ENCODE measurements at places on chromosomes 12 and 14. TPM values are rescaled to one million over a fixed set of nuclear protein-coding genes. Genes with fewer than 3 reads are reported as not detected.
A peak's percentile ranks its signal among the peaks of the same experiment; 100 is the strongest.

DNA sequence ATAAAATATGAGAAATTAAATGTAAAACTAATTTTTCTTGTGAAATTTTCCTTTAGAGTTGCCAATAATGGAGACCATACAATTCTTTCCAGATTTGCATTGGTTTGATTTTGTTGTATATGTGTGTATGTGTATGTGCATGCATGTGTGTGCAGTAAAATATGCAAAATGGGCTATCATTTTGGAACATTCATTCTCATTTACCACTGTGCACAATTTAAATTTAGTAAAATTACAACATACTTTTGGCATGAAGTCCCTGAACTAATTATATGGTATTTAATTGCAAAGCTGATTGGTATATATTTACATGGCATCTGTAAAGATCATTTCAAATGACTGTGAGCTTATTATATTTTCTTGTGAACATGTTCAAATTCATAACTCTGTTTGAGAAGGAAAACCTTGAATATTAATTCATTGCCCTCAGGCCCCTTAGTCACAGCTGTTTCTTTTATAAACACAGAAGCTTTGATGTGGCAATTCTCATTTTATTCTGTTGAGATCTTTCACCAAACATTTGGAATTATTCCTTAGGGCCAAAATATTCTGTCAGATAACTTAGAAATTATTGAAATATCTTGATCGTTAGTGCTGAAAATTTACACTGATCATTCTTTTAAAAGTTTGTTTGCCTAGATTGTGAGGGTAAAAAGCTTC, 17.6 kb downstream of the KERA start:
- H3K4me3 ChIP-seq = no peak overlapping the region
- no peaks in the 10 kb centered on the region for H3K27me3 ChIP-seq
- no peaks in the 10 kb centered on the region for H3K4me1 ChIP-seq
- H3K36me3 ChIP-seq = no peaks in the 10 kb centered on the region
- peak; percentile 47 for DNase-seq

DNA sequence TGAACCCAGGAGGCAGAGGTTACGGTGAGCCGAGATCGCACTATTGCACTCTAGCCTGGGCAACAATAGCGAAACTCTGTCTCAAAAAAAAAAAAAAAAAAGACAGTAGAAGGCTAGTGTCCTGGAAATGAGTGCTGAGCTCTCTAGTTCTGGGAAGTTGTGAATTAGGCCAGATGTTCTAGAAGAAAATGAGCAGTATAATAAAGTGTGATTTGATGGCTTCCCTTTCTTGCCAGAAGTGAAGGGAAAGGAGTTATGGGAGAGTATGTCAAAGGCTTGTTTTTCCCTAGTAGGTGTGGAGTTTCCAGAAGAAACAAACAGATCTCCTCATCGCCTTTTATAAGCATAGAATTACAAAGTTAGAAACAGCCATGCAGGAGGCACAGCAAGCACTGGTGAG, 20.5 kb downstream of the RNF212B start:
- H3K27me3 ChIP-seq = peaks cover 14% of the 10 kb centered on the region
- no peaks in the 10 kb centered on the region for H3K4me1 ChIP-seq
- DNase-seq = no peak
- H3K36me3 ChIP-seq = no peaks in the 10 kb centered on the region

- DNase-seq = peak; percentile 78
- no peak overlapping the region for H3K27ac ChIP-seq
- peaks cover 3% of the 10 kb centered on the region for H3K4me1 ChIP-seq
- H3K4me3 ChIP-seq = no peak overlapping the region
- H3K27me3 ChIP-seq = no peaks in the 10 kb centered on the region
Measured at GRCh38 chr14:102998393-102998792, 59.0 kb downstream of the CDC42BPB start.

DNA sequence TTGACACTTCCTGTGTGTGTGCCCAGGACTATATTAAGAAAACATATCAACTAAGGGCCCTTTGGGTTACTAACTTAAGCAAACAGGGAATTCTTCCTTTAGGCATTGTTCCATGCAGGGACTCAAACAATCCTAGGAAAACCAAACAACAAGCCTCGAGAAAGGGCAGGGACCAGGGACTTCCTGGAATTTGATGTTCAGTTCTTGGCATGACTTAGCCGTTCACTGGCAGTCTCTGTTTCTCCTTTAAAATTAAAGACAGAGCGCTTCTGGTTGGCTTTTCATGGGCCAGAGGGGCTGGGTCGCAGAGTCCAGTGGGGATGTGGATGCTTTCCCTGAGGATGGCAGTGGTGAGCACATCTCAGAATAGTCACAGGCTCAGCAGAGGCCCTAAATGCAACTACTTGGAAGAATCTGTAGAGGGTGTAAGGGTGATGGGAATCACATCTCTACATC, 35.2 kb downstream of the RNFT2 start:
- H3K4me1 ChIP-seq = no peaks in the 10 kb centered on the region
- no peak for DNase-seq
- H3K4me3 ChIP-seq = no peak overlapping the region
- H3K27ac ChIP-seq = no peak overlapping the region
- H3K27me3 ChIP-seq = no peaks in the 10 kb centered on the region

DNA sequence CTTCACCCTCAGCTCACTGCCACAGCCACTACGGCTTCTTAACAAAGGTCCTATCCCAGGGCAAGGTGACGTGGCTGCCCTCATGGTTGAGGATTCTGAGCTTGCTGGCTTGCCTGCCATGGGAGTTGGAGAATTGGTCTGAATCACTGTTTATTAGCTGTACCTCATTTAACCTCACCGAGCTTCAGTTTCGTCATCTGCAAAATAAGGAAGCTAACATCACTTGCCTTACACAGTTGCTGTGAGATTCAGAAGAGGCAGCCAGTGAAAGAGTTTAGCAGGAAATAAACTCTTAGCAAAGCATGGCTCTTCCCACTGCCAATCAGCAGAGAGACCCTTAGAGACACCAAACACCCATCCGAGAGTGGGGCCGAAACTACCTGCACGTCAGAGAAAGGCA, 90.1 kb upstream of the KCNA1 start:
- no peaks in the 10 kb centered on the region for H3K36me3 ChIP-seq
- H3K27ac ChIP-seq = no peak overlapping the region
- H3K27me3 ChIP-seq = peaks cover 4% of the 10 kb centered on the region
- H3K4me1 ChIP-seq = no peaks in the 10 kb centered on the region

DNA sequence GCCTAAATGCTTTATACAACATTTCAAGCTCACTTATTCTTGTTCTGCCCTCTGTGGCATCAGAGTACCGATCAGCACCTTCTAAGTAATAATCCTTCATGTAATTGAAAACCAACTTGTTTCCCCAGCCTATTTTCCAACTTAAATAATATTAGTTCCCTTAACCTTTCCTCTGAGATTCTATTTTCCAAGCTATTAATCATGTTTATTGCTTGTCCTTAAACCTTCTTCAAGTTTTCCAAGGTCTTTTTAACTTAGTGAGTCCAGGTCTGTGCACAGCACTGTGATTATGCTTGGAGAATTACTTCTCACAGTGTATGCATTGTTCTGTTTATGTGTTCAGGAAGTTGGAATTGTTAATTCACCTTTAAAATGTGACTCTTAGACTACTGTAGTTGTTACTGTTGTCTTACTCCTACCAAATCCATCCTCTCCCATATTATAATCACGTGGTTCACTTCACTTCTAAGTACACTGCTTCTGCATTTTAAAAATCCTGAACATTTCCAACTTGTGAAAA, 1039.3 kb upstream of the FOXG1 start:
- no peak overlapping the region for H3K27ac ChIP-seq
- no peaks in the 10 kb centered on the region for H3K27me3 ChIP-seq
- DNase-seq = no peak
- no peaks in the 10 kb centered on the region for H3K36me3 ChIP-seq

GRCh38 chr12:8036346-8036745, 3.8 kb downstream of the FOXJ2 start:
- no peaks in the 10 kb centered on the region for H3K27me3 ChIP-seq
- H3K4me1 ChIP-seq = peaks cover 24% of the 10 kb centered on the region
- H3K27ac ChIP-seq = no peak overlapping the region
- H3K4me3 ChIP-seq = no peak overlapping the region
- DNase-seq = no peak

DNA sequence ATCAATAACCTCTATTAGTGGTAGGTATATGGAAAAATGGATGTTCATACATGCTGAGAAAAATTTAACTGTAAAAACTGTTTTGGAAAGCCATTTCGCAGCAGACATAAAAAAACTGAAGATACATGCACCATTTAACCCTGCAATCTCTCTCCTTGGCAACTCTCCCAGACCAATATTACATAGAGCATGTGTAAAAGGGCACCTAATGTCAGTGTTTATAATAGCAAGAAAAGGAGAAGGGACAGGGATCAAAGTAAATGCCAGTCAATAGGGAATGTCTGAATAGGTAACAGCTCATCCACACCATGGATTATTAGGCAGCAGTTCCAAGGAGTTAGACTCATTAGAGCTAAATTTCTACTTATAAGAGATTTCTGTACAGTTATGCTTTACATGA, 77.2 kb downstream of the BTG1 start:
- no peaks in the 10 kb centered on the region for H3K36me3 ChIP-seq
- H3K27ac ChIP-seq = no peak overlapping the region
- H3K27me3 ChIP-seq = no peaks in the 10 kb centered on the region
- peaks cover 5% of the 10 kb centered on the region for H3K4me1 ChIP-seq
- no peak overlapping the region for H3K4me3 ChIP-seq

- H3K27ac ChIP-seq = no peak overlapping the region
- peak; percentile 26 for DNase-seq
Measured at GRCh38 chr12:26614011-26614616, 218.9 kb downstream of the ITPR2 start.

GRCh38 chr14:96189281-96189711, 15.3 kb upstream of the BDKRB2 start:
- peak; percentile 97 for DNase-seq
- no peak overlapping the region for H3K4me3 ChIP-seq
- peaks cover 14% of the 10 kb centered on the region for H3K4me1 ChIP-seq
- no peaks in the 10 kb centered on the region for H3K27me3 ChIP-seq
- H3K27ac ChIP-seq = 0 out of 2 replicates have a peak overlapping the region, but pooled peaks have one; percentile 5

DNA sequence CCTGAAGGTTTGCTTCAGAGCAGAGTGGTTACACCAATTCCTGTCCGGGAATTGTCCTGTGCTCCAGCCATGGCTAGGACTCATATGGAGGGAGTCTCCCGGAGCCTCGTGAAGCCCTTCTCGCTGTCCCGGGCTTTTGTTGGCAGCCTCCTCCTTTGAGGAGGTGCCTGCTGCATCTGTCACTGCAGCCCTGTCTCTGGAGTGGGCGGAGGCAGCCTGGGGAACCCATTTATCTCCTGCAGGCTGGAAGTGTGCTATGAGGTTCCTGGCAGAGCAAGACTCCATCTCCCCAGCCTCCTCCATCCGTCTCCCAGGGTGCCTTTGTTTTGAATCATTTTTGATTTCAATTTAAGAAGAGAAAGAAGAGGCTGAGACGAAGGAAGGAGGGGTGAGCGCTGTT, 355.3 kb downstream of the GLT1D1 start:
- no peaks in the 10 kb centered on the region for H3K36me3 ChIP-seq
- H3K27me3 ChIP-seq = no peaks in the 10 kb centered on the region
- H3K27ac ChIP-seq = no peak overlapping the region
- no peaks in the 10 kb centered on the region for H3K4me1 ChIP-seq

DNA sequence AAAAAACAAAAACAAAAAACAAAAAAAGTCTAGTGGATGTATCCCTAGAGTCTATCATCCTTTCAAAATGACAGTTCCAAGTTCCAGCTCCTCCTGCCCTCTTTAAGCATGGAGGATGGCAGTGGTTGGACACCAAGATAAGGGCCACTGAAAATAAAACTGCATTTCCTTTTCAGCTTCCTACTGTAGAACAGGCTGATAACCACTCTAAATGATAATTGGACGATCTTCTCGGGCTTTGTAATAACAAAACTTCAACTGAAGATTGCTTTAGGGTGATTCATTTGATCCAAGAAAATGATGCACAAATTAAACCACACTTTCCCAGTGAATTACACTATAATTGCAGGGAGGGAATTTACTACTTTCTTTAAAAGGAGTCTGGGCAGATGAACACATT, 42.2 kb upstream of the CRACR2A start:
- no peak for DNase-seq
- no peak overlapping the region for H3K4me3 ChIP-seq
- H3K36me3 ChIP-seq = no peaks in the 10 kb centered on the region

The RIMBP2 gene
- total RNA-seq = not detected

The AHNAK2 gene
- 7.9 TPM for total RNA-seq

The PPFIA2 gene
- total RNA-seq = 0.28 TPM

The DNM1L gene
- total RNA-seq = 102 TPM

Measured in IMR-90 (cell line).